ENCODE measurements at places on chromosomes 7 and 10.

- DNase-seq: no peak
These were observed 54.4 kb downstream of the TFPI2 start for GRCh38 chr7:93836116-93836515.

DNA sequence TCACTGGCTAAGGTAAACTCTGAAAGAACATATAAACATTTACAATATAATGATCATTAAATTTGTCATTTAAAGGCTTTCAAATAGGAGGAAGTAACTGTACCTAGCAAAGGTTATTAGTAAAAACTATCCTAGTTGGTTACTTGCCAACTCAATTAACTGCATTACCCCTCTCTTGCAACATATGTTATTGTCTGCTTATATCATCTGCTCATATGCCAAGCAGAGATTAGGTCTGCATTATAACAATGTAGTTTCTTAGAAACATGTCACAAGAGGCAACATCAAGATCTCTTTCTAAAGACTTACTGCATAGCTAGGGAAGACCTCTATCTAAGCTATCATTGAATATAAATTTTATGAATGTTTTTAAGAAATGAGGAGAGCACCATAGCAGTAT, 132.5 kb downstream of the RELN start:
- DNase-seq: no peak

- DNase-seq: no peak
These were observed 339.2 kb downstream of the CALN1 start for GRCh38 chr7:72072901-72073300.

GRCh38 chr10:125792342-125793300, 17.0 kb upstream of the MMP21 start:
- no peak for DNase-seq

GRCh38 chr7:125555916-125556315, 626.3 kb upstream of the POT1 start:
- no peak for DNase-seq

DNA sequence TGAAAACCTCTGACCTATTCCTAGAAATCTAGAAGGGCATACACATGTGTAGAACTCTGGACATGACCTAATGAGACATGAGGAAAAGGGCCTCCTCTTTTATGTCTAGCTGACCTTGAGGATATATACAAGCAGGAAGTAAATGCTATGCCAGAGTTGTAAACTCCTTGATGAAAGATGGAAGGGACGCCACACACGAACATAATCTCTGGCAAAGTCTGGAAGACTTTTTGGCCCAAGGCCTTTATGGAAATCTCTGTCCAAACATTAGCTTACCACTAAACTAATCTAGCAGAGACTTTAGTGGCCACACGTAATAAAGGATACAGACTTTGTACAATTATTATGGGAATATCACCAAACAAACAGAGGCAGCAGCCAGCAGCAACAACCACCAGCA, 138.1 kb upstream of the THSD7A start:
- no peak for DNase-seq

GRCh38 chr7:2843711-2844152, 376 bp downstream of the GNA12 start:
- no peak for DNase-seq

- no peak for DNase-seq
These were observed 131.0 kb upstream of the NPY start for GRCh38 chr7:24152877-24153472.

GRCh38 chr10:55203874-55204273, 402.8 kb upstream of the PCDH15 start:
- DNase-seq: no peak

GRCh38 chr7:4244041-4244440, 438.1 kb upstream of the FOXK1 start:
- DNase-seq: no peak

Data from substantia nigra (tissue), 51 donors.